Bronchial epithelial cell (primary cell): ENCODE measurements at places on chromosomes 5 and 9. TPM values are rescaled to one million over a fixed set of nuclear protein-coding genes. Genes with fewer than 3 reads are reported as not detected.
A peak's percentile ranks its signal among the peaks of the same experiment; 100 is the strongest.

DNA sequence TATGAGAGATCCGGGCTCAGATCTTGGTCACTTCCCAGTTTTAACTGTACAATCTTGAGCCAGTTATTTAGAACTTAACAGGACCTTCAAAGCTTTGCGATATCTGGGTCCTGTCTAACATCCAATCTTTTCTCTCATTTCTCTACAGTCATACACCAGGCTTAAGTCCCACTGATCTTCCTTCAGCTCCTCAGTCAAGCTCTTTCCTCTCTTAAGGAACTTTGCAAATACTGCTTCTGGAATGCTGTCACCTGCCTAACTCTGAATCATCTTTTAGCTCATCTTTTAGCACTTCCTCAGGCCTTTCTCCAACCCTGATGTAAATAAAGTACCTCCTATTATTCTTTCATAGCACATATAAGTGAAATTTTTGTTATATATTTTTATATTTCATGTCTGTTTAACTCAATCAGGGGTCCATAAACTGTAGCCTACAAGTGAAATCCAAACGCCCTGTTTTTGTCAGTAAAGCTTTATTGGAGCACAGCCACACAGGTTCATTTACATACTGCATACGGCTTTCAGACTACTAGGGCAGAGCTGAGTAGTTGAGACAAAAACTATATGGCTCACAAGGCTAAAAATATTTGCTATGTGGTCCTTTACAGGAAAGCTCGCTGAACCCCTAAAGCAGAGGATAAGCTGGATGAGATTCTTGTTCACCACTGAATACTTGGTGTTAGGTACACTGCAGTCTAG is 63.5 kb downstream of the MEF2C start:
- DNase-seq, result peak; percentile 8

DNA sequence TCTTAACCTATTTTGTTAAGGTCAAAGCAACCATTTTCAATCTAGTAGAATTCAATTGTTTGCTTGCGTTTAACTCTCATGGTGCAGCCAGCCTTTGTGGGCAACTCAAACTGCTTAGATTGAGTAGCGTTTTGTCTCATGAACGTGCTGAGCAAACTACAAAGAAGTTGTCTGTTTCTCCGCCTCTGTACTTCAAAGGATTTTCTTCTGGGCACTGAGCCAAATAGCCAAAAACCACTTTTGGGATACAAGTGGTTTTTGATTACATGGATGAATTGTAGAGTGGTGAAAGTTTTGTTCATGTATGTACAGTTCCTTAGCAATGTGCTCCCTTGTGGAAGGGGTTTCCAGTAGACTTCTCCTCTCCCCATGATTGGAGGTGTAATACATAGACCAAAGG is 122.9 kb downstream of the CFAP90 start:
- DNase-seq, result no peak

DNA sequence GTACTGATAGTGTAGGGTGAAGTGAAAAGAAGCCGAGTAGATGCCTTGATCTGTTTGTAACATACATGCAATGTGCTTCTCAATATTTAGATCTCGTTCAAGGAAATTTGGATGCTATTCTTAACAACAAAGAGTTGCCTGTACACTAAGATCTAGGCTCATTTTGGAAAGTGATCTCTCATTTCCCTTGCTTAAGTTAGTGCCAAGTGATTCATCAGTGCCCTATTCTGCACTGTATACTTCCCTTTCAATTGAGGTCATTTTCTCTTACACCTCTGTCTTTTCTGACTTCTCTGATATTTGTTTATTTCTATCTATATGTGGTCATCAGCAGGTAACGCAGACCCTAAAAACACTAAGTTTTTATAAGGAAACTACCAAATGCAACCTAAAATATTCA is 528.6 kb upstream of the PTPRD start:
- DNase-seq, result peak; percentile 40

DNA sequence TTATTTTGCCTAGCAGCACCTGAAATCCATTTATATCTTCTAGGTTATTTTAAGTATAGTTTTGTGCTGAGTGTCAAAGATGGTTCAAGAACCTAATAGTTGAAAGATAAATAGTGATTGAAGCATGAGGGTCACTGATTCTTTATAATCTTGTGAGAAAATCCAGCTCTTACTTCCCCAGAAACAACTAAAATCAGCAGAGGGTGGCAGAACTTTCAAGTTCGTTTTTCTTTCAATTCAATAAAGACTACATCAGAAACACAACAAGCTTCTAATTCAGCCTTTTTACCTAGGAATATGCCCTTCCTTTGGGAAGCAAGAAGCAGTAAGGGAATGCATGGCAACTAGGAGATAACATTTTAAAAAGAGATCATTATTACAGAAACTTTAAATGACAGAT is 202.6 kb downstream of the KIAA0825 start:
- DNase-seq, result no peak

- DNase-seq, result peak; percentile 85
These were observed 8.0 kb downstream of the MTAP start for GRCh38 chr9:21810388-21810787.

GRCh38 chr5:141817631-141818030 is 60.6 kb downstream of the PCDH1 start:
- no peak for DNase-seq

DNA sequence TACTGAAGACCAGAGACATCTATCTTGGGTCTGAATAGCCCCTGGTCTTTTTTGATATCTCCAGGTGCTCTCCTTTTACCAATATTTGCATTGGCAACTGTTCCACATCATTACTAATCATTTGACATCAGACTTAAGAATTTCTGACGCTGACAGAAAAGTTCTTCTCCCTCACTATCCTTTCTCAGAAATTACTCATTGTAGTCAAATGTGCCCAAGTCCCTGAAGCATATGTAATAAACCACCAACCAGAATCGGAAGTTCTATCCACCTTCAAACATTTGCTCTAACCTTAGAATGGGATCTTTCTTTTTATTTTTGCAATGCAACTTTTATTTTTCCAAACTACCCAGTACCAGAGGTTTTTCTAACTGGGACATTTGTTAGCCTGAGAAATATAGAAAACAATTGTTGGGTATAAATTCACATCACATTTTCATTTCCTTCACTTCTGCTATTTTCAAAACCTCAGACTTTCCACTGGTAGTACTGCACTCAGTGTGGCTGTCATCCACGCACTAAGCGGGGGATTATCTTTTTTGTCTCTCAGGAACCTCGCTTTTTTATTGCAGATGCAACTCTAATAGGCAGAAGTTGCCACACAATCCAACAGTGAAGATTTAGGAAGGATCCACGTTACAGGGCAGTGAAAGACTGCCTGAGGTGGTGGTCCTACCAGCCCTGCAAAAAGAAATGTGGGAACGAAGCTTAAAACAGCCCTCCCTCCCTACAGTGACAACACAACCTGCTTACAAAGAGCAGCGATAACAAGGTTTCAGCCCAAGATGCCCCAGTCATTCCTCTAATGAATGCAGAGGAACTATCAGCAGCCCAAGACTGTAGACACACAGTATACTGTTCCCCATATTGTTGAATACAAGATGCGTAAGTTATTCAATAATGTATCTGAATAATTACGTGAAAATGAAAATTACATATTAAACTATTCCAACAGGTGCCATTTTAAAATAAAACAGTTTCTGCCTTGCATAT is 201.2 kb downstream of the EBF1 start:
- DNase-seq, result no peak

DNA sequence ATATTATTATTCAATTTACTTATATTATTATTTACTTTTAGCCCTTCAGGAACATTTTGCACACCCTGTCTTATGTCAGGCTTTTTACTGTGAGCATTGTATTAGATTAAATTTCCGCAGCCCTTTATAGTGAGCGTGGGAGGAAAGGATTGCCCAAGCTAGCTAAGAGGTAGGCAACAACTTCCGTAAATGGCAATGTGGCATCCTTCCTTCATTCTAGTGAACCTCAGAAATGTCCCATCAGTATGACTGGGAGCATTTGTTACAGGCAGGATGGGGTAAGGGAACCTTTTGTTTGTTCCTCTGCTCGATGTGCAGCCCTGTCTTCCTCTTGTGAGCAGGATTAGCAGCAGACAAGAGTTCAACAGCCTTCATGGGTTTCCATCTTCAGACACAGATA is 6.2 kb upstream of the CD180 start:
- DNase-seq, result no peak

DNA sequence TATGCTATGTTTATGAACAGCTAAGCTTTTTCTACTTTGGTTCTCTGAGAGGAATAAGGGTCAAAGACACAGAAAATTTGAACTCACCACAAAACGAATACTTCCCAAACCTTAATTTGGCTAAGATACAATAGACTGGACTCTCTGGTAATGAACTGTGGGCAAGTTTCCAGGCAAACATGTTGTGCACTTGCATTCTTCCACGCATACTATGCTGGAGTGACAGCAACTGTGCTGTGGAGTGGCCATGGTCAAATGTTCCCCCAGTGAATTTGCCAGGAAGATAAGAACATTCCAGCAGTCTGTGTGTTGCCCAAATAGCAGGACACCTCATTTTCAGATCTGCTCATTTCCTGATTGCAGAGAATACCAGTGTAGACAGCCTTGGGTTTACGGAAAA is 275.3 kb upstream of the IL12B start:
- DNase-seq, result no peak

DNA sequence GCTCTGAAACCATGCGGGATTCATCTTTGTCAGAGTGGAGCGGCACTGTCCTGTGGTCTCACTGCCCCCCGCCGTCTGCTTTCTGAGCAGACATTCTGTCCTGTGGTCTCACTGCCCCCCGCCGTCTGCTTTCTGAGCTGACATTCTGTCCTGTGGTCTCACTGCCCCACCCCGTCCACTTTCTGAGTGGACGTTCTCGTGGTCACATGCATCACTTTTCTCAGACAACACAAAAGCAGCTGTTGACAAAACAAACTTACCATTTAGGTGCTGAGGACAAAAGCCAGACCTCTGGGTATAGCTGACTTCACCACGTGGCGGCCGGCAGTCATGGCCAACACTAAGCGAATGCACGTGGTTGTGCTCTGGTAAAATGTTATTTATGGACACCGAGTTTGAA is 2.8 kb downstream of the LRRC14B start:
- no peak for DNase-seq

DNA sequence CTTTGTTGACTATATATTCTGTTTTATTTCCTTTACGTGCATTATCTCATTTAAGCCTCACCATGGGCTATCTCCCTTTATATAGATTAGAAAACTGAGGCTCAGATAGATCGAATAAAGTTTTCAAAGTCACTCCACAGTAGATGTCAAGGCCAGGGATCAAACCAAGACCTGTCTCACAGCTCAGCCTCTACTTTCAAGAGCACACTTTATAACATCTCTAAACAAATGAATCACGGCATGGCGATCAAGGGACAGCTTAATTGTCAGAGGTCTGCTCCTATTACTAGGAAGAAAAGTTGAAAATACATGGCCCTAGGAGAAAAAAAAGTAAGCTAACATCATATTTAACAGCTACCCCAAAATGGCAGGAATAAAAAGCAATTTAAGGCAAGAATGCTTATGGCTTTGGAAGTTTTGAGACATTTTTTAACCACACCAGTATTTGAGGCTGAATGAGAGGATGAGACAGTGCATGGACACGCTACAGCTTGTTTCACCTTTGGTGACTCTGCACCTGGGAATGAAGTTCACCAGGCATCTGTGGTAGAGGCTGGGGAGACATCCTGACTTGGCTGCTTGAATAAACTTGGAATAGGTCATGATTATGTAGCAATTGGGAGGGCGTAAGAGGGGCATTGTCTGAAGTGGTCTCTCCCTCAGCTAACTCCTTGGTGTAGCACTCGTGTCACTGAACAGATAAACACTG is 486.8 kb upstream of the WWC1 start:
- peak; percentile 99 for DNase-seq

DNA sequence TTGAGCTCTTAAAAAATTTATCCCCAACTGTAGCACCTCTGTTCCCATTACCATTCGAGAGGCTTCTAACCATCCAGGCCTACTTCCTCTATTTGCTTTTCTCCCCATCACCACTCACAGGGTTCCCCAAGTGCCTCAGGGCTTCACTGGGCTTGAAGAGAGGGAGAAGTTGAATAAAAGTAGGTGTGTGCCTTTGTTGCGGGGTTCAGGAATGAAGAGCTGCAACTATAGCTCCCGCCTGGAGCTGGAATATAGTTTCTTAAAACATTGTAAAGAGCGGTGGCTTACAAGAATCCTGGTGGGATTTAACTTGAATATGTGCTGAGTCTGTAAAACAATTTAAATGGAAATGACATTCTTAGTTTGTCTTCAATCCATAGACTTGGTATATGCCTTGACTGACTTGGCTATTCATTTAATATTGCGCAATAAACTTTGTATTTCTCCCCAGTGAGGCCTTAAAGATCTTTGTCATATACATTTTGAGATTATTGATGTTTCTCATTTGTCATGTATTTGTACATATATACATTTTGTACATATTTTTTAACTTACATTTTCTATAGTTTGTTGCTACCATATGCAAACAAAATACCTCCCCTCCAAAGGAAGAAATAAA is 7.2 kb downstream of the ENTREP1 start:
- DNase-seq, result peak; percentile 7

GRCh38 chr9:112971415-112971814 is 40.6 kb downstream of the ZNF883 start:
- DNase-seq, result no peak

- peak; percentile 77 for DNase-seq
These were observed 1237.3 kb upstream of the C9orf72 start for GRCh38 chr9:28810388-28811075.

DNA sequence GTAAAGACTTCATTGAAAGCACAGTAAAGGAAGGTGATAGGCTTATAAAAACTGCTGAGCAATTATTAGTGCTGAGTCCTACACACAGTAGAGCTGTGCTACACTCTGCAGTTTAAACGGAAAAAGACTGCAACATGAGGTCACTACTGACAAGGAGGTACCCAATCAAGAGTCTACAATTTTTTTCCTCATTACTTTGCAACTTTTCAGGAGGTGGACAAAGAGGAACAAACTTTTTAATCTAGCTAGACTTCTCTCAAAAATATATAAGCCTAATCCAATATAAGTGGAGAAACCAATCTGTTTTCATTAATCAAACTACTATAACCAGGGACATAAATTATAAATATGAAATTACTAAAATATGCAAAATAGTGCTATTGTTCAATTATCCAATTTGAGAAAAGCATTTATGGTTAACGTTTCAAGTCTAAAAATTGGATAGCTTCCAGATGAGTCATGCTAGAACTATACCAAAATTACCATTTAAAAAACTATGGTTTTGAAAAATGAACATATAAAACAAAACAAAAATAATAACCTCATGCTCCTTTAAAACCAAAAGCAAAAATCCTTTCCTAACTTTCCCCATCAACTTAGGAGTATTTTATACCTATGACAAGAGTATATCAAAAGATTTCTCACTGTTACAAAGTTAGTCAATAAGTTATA is 37.7 kb downstream of the FAM13B start:
- peak; percentile 36 for DNase-seq

DNA sequence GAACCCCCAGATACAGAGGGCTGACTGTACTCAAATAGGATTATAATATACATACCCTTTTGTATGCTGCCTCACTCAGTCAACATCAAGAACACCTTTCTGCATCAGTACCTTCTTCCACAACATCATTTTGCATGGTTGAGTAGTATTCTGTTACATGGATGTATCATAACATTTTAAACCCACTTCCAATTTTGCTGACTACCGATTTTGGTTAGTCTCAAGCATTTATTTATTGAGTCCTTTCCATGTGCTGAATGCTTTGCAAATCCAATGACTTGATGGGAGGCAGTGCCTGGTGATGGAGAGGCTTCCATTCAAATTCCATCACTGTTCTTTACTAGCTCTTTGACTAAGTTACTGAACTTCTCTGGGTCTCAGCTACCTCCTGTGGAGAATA is 182.0 kb upstream of the KLF4 start:
- DNase-seq, result no peak

NPM1 gene
- 1,055 and 2,049 TPM in 2 replicates for total RNA-seq

USP20 gene
- total RNA-seq, result 5.5 and 6.7 TPM in 2 replicates

LCN9 gene
- not detected in 2 replicates for total RNA-seq

FGF1 gene
- under 0.01 and 0.38 TPM in 2 replicates for total RNA-seq

CXCL14 gene
- 0.26 and 1.3 TPM in 2 replicates for total RNA-seq

LCN2 gene
- total RNA-seq, result 48.4 and 110 TPM in 2 replicates

GALNT12 gene
- total RNA-seq, result 1.0 and 2.6 TPM in 2 replicates
